CD4-positive, alpha-beta T cell treated with Interleukin-4 for 1 hour (primary cell): ENCODE measurements at places on chromosomes 1 and 21.

- no peak for DNase-seq
Measured at GRCh38 chr1:58325866-58326265, 220.7 kb downstream of the OMA1 start.

DNA sequence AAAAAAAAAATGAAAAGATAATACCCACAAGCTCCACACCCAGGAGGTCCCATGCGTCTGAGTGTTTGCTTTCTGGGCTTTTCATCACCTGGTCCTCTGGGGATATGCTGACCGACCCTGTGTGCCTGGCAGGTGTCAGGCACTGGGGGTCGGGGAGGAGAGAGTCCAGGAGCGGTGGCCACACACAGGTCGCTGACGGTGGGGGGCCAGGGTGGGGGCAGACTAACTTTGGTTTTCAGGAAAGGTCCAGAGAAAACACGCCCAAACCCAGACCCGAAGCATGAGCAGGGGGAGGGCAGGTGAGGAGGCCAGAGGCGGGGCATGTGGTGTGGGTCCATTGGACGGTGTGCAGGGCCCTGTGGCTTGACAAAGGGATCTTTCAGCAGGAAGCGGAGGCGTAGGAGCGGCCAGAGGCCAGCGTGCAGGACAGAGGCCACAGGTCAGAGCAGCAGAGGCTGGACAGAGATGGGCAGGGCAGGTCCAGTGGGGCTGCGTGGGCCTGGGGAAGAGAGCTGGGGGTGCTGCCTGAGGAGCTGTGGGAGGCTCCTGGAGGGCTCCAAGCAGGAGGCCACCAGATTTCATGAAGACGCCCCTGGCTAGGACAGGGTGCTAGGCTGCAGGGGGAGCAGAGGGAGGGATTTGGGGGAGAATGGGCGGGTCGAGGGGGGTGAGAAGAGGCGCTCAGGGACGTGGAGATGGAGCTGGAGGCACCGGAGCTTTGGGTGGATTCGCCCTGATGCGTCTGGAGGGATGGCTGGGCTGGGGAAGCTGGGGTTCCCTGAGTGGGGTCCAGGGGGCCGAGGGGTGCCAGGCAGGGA lies 15.8 kb downstream of the RNF223 start:
- DNase-seq = no peak

DNA sequence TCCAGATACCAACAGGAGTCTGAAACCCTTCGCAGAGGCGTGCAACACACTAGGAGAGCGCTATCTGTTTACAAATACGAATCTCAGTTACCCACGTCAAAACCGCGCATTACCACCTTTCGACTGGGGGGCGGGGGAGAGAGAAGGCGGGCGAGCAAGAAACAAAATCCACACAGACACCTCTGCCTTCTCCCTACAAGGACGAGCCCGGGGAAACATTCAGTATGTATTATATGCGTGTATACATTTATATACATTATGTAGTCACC lies 722 bp downstream of the TUT4 start:
- peak; percentile 79 for DNase-seq

DNA sequence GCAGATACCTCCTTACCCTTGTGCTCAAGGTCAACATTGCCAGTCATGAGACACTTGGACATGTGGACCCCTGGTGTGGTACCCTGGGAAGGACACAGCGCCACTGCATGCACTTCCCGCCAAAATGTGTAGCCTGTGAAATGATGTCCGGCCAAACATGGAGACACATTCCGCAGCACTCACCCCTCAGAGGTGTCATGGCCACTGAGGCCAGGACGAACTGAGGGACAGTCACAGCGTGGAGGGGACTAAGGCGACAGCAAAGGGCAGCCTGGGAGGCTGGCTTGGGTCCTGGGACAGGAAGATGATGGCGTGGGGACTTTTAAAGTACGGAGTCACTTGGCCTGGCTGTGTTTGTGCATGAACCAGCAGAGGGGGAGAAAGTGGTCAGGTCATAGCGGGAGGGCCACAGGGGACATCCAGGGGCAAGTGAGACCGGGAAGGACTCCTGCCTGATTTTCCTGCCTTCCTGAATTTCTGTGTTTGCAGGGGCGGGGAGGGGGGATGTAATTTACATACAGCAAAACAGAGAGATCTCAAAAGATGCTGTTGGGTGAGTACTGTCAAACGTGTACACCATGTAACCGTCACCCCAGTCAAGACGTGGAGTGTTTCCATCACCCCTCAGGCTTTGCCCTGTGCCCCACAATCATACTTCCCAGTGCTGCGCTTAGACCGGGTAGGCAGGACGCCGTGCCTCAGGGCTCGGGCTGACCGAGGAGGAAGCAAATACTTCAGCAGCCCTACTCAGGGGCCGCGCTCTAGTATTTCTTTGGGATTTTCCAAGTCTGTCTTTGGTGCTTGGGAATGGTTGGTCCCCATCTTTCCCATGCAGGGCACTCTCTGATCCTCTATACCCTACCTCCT lies 45.2 kb downstream of the WDR4 start:
- no peak for DNase-seq

GRCh38 chr1:17098446-17099317 lies 20.6 kb downstream of the PADI2 start:
- DNase-seq = peak; percentile 5
